ENCODE measurements at places on chromosomes 5 and 9. TPM values are rescaled to one million over a fixed set of nuclear protein-coding genes. Genes with fewer than 3 reads are reported as not detected.

PCDHA4 gene
- not detected for total RNA-seq

SPOCK1 gene
- not detected for total RNA-seq

ACOT12 gene
- total RNA-seq = not detected

GMCL2 gene
- total RNA-seq = not detected

TRMO gene
- total RNA-seq = 19.2 TPM

CDH9 gene
- not detected for total RNA-seq

MELK gene
- total RNA-seq = 51.0 TPM

FOXD4L4 gene
- 0.27 TPM for total RNA-seq

ZER1 gene
- total RNA-seq = 18.7 TPM

SAXO1 gene
- not detected for total RNA-seq

ST6GALNAC4 gene
- total RNA-seq = 43.2 TPM

PCDHGB1 gene
- total RNA-seq = not detected

- DNase-seq = no peak
Measured at GRCh38 chr5:1793966-1794900, 5.4 kb downstream of the MRPL36 start.

- DNase-seq = no peak
Measured at GRCh38 chr5:127906562-127907204, 176.9 kb upstream of the SLC12A2 start.

DNA sequence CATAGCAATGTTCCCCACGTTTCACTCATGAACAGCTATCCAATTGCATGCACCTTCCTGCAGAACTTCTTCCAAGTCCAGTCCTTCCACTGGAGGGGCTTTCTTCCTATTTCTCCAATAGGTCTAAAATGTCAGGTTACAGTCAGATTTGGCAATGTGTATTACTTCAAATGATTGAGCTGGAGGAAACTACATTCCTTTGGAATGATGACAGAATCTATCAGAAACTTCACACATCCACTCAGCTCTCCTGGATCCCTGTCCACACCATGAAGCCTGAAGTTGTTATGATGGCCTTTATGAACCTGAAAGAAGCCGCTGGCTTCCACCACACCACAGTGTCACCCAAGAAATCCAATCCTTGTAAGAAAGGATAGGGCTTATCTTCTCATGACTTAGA, 32.2 kb downstream of the FBXW2 start:
- no peak for DNase-seq

DNA sequence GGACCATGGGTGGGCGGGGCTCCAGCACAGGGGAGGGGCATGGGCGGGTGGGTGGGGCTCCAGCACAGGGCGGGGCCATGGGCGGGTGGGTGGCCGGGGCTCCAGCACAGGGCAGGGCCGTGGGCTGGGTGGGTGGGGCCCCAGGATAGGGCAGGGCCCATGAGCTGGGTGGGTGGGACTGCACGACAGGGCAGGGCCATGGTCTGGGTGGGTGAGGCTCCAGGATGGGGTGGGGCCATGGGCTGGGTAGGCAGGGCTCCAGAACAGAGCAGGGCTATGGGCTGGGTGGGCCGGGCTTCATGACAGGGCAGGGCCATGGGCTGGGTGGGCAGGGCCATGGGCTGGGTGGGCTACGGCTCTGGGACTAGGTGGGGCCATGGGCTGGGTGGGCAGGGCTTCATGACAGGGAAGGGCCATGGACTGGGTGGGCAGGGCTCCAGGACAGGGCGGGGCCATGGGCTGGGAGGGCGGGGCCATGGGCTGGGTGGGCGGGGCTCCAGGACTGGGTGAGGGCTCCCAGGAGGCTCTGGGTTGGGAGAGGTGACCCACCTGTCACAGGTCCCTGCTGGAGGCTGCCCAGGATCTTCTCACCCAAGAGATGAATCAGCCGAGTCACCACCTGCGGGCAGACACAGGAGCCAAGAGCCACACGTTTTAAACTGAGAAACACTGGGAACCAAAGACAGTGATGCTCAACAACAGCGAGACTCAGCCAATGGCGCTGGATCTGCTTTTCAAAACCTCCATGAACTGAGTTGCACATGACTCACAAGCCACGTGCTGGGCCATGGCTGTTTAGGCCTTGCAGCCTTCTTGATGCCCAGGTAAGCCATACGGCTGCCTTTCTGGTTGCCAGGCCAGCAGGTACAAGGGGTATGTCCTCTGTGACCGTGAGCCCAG, 33.6 kb upstream of the NSMF start:
- no peak for DNase-seq

- no peak for DNase-seq
Measured at GRCh38 chr5:31185951-31186350, 7.5 kb upstream of the CDH6 start.

GRCh38 chr9:114738581-114739316, 56.8 kb upstream of the TEX48 start:
- DNase-seq = peak; percentile 44

- no peak for DNase-seq
Measured at GRCh38 chr5:180040287-180041214, 31.0 kb downstream of the RNF130 start.

DNA sequence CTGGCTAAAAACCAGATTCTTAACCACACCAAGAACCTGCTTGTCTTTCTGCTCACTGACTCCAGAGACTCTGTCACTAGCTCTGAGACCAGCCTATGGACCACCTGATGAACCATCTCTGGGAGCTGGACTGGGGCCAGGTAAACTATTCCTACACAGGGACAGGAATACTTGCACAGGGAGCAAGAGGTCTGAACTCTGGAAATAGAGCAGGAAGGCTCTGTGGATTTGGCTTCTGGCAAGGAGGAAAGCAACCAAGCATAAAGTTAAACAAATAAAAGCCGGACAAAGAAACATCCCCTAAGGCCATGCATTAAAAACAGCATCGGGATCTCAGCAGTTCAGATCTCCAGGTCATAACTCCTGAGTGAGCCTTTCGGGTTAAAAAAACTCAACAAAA, 5.6 kb upstream of the SPARC start:
- DNase-seq = no peak

DNA sequence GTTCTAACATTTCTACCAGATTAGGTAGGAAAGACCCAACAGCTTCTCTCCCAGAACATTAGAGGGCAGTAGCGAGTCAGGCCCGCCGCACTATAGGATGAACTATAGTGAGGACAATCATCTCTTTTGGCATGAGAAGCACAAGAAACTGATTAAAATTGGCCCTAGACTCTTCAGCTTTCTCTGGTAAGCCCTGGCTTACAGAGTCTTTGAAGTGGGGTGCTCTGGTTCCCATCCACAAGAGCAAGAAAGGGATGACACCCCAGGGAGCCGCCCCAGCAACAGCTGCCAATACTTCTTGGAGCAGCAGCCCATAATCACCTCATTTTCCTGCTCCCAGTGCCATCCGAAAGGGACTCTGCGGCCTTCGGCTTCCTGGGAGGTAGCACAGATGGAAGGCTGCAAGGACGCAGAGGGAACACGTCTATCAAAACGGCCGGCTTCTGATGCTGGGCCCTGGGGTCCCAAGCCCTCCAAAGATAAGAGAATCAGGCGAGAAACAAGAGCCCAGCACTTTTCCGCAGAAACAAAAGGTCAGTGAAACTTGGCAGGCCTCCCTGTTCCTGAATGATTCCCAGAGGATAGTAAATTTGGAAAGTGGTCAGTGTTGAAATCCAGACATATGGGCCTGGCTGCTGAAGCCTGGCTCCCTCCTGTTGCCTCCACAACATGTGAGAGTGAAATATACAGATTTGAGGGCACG, 69.3 kb downstream of the HSD17B3 start:
- peak; percentile 21 for DNase-seq

GRCh38 chr9:115551396-115551795, 433.4 kb upstream of the TNC start:
- DNase-seq = no peak

DNA sequence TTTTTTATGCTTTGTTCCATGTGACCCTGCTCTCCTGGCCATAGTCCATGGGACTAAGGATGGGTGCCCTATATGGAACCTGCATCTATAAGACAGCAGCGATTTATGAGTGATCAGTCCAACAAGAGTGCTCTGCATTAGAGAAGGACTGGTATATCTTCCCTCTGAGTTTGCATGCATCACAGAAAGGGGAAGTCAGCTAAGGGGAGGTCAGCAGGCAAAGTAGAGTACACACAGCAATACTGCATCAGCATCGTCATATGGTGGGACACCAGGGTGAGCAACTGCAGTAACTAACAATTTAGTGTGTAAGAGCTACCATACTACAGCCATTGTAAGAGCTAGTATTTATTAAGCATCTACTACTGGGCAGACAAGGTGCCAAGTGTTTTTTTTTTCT, 311.3 kb downstream of the NDUFS4 start:
- no peak for DNase-seq

GRCh38 chr5:95715799-95716461, 15.2 kb upstream of the RHOBTB3 start:
- DNase-seq = no peak

DNA sequence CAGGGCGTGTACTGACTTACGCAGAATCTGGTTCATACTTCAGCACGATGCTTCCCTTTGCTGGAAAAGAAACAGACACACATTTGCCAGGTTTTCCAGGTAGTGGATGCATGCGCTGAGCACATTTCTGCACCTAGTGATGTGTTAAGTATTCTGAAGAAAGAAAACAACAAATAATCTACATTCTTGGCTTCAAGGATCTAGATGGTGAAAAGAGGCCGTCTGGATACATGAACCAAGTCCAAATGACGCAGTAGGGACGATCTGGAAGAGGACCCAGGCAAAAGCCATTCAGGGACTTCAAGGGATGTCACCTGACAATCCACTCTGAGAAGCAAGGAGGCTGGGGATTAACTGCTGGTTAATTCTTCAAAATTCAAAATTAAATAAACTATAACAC, 30.4 kb downstream of the NSUN2 start:
- no peak for DNase-seq

DNA sequence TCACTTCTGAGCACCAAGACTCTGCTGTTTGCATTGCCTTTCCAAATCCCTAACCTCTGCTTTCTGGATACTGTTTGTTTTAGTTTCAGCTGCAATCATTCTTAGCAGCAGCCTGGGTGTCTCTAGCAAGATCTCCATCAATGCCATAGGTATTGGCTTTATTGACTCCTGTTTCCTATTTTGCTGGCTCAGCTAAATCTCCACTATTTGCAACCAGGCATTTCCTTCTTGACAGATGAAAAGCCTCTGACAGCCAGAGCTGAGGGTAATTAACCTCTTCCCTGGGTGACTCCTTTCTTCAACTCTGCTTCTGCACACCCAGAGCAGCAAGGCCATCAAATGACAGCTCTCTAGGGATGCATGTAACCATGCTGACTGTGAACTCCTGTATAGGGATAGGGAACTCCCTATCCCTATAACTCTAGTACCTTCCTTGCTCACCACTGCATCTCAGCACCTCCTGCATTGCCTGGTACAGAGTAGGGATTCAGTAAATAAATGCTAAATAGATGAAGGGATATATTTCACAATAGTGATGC, 293.5 kb downstream of the TRIM32 start:
- DNase-seq = no peak

DNA sequence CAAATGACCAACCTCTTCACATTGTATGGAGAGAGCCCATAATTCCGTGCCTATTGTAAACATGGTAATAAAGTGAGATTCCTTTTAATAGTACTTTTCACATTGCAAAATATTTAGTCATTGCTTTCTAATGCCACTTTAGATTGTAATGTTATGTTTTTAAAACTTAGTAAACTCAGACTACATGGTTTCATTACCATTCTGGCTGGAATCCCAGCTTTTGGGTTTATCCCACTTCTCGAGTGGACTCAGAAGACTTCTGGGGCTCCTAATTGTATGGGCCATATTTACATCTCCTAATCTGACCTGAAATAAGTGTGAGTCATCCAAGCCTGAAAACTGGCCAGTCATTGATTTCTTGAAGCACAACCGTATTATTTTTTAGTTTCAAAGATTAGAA, 217.6 kb downstream of the CAAP1 start:
- no peak for DNase-seq

GRCh38 chr9:21674894-21675293, 127.5 kb upstream of the MTAP start:
- no peak for DNase-seq

- no peak for DNase-seq
Measured at GRCh38 chr5:106085136-106085535, 1585.6 kb downstream of the EFNA5 start.

DNA sequence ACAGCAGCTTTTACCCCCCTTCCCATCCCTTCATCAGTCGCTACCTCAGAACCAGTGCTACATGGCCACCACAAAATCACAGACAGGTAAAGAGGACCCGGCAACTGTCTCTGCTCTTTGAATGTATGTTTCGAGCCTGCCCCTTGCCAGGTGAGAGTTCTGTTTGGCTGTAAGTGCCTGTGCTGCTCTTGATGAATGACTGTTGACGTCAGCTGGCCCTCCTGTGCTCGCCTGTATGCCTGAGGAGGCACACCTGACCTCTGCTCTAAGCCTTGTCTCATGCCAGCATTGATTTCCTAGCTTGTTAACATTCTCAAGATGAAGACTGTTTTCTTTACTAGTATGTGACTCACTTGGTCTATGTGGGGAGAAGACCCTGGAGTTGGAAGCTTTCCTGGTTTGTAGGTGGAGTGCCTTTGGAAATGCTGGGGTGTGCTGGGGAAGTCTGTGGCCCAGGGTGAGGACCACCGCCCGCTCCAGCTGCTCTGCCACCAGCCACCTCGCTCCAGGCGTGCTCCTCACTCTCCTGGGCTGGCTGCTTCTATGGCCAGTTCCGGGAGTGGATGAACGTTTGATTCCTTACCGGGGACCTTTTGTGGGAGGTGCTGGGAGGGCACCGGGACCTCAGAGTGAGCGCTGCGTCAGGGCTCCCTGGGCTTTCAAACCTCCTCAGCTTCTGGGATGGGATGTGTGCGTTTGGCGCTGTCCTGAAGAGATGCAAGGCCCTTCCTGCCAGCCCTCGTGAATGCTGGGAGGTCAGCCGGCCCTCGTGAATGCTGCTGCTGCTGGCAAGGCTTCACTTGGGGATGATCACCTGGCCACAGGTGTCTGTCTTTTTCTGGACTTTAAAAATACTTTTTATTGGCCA, 109.9 kb downstream of the EHMT1 start:
- DNase-seq = no peak

GRCh38 chr5:14261235-14261634, 118.1 kb downstream of the TRIO start:
- DNase-seq = no peak

DNA sequence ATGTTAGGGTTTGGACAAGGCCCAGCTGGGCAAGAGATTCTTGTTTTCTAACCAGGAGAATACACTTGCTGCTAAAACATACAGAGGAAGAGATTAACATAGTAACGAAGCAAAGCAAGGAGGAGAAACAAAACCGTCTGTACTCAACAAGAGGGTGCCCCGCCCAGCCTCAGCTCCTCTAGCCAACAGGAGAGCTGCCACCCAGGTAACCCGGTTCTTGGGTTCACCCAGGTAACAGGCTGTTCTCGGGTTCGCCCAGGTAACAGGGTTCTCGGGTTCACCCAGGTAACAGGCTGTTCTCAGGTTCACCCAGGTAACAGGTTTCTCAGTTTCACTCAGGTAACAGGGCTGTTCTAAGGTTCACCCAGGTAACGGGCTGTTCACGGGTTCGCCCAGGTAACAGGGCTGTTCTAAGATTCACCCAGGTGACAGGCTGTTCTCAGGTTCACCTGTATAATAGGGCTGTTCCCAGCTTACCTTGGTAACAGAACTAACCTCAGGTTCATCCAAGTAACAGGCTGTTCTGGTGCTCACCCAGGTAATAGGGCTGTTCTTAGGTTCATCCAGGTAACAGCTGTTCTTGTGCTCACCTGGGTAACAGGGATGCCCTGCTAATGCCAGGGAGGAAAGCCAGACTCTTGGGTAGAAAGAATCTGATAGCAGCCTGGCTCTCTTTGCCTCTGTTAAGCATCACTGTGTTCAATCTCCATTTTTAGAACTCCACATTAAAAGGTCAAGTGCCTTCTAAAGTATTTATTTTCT, 271.6 kb downstream of the SYK start:
- DNase-seq = no peak

Measured in CD8-positive, alpha-beta memory T cell (primary cell).